Stimulated activated naive B cell treated with anti-CD40 and anti-IgM and Interleukin-4, amounts not matched to agents 10 μg/mL and 1 μg/mL and 100 μg/mL, for 72 hours (primary cell): ENCODE measurements at places on chromosomes 2 and 18.

DNA sequence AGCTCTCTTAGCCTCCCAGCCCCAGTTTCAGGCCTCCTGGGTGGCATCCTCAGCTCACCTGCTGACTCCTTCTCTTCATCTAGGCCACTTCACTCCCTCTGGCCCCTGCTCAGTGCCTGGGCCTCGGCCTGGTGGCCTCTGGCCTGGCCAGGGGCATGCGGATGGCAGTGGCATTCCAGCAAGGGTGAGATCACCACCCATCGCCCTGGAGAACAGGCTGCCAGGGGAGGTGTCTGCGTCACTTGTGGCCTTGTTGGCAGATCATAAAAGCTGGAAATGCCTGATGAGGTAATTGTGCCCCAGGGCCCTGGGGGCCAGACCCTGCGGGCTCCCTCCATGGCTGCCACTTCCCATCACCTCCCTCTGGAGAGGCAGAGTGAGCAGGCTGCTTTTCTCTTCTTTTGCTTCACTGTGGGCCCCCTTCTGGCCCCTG is 72.5 kb upstream of the SMAD2 start:
- DNase-seq, result no peak

- DNase-seq, result no peak
These were observed 4.9 kb upstream of the TTC21B start for GRCh38 chr2:165958313-165958960.

- no peak for DNase-seq
These were observed 36.1 kb downstream of the TRPM8 start for GRCh38 chr2:233953087-233953801.

GRCh38 chr2:26428846-26429245 is 27.1 kb downstream of the DRC1 start:
- no peak for DNase-seq

DNA sequence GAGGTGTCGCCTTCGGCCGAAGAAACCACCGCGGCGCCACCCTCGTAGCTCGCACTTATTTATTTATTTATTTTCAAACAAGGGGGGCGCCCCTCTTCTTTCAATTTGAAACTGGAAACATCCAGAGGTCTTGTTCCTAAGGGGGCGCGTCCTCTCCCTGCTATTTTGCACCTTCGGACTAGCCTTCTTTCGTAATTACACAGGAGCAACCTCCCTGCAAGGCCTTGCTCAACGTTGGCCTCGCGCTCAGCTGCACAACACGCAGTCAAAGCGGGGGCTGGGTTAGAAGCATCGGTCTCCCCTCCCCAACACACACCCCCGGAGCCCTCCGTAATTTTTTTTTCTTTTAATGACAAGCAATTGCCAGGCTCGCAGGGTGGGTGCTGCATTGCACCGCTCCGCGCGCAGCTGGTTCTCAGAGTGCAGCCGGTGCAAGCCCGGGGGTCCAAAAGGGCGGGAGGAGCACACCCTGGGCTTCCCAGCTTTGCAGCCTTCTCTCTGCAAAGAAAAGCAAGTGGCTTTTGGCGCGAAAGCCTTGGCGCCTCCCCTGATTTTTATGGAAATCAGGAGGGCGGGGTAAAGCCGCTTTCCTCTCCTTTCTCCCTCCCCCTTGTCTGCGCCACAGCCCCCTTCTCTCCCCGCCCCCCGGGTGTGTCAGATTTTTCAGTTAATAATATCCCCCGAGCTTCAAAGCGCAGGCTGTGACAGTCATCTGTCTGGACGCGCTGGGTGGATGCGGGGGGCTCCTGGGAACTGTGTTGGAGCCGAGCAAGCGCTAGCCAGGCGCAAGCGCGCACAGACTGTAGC is at the start of gene MYCN:
MYCN (plus strand) TSS at position 697 of the 807 bp plus-strand sequence. CDS start 1,515 bp downstream, outside the sequence.
- DNase-seq, result peak; percentile 33

GRCh38 chr18:52481116-52481515 is 141.1 kb downstream of the DCC start:
- DNase-seq, result no peak

DNA sequence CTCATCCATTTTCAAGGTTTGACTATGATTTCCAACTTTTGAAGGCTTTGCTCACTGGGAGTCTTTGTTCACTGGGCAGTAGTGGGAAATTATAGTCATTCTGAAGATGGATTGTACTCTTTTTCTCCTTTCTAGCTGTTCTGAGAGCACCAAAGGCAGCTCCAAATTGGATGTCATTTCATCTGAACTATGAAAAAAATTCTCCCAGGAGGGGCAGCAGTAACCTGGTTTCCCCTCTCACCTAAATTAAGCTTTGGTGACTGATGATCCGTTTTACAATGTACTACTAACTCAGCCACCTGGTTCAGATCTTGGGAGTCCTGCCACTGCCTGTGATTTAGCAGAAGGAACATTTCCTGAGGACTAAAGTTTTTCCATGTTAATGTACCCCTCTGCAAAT is 17.6 kb downstream of the ARHGEF33 start:
- no peak for DNase-seq

GRCh38 chr18:52403291-52404021 is 63.5 kb downstream of the DCC start:
- DNase-seq, result no peak

- no peak for DNase-seq
These were observed 69.2 kb downstream of the NRXN1 start for GRCh38 chr2:50962731-50963130.

GRCh38 chr2:2112416-2113105 is 218.5 kb downstream of the MYT1L start:
- DNase-seq, result no peak

DNA sequence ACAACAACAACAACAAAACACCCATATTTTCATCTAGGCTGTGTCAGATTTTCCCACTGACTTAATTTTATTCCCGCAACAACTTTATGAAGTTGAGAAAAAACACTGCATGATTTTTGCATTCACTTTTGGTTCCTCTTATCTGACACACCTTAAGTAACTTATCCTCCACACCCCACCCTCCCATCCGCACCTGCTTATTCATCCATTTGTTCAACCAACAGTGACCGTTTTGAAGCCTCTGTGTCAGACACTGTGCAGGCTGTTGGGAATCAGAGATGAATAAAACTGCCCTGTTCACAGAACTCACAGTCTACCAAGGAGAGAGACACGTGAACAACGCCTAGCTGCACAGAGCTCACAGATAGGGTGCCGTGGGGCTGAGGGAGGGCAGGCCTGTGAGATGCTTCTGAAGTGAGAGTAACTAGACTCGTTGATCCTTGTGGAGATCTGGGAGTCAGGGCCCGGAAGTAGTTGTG is 7.4 kb downstream of the CNNM4 start:
- DNase-seq, result no peak

DNA sequence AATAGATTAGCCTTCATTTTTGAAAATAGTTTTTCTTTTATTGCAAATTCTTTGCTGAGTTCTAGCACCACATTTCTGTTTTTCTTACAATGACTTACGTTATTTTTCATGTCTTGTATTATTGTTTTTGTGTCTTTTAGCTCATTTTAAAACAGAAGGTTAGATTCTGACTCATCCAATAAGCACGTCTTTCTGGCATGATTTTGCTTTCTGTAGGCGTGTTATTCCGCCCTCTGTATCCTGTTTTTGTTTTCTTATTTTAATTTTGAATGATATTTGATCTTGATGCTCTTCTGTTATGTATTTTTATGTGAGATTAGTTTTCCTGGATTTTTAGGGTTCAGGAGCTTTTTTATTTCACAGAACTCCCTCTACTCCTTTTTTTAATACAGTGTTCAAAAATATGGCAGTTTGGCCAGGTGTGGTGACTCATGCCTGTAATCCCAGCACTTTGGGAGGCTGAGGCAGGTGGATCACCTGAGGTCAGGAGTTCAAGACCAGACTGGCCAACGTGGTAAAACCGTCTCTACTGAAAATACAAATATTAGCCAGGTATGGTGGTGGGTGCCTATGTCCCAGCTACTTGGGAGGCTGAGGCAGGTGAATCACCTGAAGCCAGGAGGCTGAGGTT is 145.0 kb downstream of the CLIP4 start:
- no peak for DNase-seq

DNA sequence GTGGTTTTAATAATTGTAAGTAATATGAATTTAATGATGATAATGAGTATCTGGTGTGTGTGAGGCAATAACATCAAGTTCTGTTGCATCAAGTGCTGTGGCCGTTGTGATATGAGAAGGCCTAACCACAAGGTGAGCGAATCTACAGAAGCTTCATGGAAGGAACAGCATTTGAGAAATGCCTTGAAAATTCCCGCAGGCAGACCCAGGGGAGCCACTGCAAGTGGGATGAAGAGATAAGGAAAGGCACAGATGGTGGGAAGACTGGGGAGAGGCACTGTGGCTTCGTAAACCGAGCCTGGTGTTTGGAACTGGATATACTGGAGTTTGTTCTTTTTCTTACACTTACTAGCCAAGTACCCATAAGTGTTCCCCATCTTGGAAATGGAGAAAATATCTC is 357.5 kb downstream of the PTPRM start:
- DNase-seq, result no peak

DNA sequence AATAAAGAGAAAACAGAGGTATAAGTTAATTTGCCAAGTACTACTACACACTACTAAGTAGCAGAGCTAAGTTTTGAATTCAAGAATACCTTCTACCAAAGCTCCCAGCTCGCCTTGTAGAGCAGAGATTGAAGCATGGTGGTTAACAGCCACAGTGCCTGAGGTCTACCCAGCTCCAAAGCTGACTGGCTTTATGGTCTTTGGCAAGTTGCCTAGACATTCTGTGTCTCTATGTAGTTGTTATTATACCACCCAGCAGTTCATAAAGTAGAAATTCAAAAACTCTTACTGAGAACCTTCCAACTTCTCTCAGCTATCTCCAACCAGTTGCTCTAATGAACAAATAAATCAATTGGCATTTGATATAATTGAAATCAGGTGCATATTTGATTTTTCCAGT is 87.8 kb downstream of the PDE11A start:
- DNase-seq, result no peak

GRCh38 chr2:184597571-184597991 is 748 bp upstream of the ZNF804A start:
- DNase-seq, result no peak

DNA sequence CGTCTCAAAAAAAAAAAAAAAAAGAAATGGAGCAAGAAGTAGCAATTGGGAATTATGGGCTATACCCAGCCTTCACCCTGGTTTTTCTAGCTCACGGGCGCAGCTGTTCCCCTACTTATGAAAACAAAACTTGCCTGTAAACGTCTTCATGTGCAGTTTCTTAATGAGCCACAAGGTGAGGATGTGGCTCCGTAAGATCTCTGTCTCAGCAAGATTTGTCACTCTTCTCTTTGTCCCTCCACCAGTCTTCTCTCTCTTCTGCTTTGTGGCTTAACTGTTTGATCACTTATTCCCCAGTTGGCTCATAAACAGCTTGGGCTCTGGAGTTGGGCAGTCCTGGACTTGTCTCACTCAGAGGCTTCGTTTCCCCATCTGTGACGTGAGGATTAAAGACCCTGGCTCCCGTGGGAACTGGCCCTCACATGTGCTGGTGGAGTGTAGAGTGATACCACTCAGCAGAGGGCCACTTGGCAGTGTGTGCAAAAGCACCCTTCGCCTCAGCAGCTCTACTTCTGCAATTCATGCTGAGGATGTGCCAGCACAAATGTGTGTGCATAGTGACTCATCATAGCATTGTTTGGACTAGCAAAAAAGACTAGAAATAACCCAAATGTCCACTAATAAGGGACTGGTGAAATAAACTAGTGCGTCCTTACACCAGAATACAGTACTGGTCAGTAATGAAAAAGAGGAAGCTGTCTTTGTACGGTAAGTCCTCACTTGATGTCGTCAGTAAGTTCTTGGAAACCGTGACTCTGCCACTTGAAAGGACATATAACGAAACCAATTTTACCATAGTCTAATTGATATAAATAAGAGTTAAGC is 8.7 kb downstream of the CEP68 start:
- DNase-seq, result peak; percentile 87

DNA sequence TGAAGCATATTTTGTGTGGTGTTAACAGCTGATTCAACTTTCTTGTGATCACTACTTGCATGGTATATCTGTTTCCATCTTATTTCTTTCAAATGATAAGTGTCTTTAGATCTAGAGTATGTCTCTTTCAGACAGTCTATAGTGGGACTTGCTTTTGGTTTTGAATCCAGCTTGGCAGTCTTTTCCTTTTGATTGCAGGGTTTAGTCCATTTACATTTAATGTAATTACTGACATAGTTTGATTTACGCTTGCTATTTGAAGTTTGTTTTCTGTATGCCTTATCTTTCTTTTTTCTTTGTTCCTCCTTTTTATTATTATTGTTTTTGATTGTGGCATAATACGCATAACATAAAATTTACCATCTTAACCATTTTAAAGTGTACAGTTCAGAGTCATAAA is 9.2 kb upstream of the RALBP1 start:
- DNase-seq, result no peak

GRCh38 chr2:235314371-235314930 is 179.4 kb upstream of the AGAP1 start:
- no peak for DNase-seq

DNA sequence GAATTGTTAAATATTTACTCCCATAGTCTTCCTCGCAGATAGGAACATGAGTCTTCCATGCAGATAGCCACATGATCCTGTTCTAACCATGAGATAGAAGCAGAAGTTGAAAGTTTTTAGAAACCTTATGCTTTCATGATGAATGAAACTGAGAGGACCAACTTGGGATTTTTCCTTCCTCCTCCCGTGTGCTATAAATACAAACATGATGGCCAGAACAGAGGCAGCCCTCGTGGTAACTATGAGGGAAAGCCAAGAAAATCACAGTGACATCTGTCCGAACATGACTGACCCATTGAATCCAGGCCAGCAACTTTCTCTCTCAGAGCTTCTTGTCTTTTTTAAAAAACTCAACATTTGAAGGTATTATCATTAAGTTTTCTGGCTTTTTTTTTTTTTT is 78.5 kb downstream of the ACAA2 start:
- no peak for DNase-seq

GRCh38 chr2:428591-428990 is 140.7 kb upstream of the ALKAL2 start:
- no peak for DNase-seq

- no peak for DNase-seq
These were observed 7.6 kb downstream of the FSIP2 start for GRCh38 chr2:185745864-185746859.

GRCh38 chr2:122749405-122749804 is 994.0 kb downstream of the TSN start:
- DNase-seq, result no peak

- no peak for DNase-seq
These were observed 295.8 kb upstream of the ACVR2A start for GRCh38 chr2:147549054-147549453.

DNA sequence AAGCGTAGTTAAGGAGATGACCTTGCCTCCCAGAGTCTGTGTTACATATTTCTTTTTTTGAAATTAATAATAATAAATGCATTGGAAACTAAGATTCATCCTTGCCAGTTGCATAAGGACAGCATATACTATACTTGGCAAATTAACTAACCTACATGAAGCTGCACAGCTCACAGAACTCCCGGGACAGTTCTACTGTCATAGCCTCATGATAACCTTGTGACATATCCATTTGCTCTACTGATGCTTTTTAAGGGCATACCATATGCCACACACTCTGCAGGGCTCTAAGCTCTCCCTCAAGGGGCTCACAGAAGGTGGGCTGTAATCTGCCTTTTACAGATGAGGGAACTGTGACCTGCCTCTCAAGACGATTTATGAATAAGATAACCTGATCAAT is 3.8 kb downstream of the ITGB1BP1 start:
- no peak for DNase-seq
